ENCODE measurements at places on chromosomes 13 and 19. TPM values are rescaled to one million over a fixed set of nuclear protein-coding genes. Genes with fewer than 3 reads are reported as not detected.

COX6B1 gene
- total RNA-seq = 445 TPM

CEBPA gene
- not detected for total RNA-seq

DNA sequence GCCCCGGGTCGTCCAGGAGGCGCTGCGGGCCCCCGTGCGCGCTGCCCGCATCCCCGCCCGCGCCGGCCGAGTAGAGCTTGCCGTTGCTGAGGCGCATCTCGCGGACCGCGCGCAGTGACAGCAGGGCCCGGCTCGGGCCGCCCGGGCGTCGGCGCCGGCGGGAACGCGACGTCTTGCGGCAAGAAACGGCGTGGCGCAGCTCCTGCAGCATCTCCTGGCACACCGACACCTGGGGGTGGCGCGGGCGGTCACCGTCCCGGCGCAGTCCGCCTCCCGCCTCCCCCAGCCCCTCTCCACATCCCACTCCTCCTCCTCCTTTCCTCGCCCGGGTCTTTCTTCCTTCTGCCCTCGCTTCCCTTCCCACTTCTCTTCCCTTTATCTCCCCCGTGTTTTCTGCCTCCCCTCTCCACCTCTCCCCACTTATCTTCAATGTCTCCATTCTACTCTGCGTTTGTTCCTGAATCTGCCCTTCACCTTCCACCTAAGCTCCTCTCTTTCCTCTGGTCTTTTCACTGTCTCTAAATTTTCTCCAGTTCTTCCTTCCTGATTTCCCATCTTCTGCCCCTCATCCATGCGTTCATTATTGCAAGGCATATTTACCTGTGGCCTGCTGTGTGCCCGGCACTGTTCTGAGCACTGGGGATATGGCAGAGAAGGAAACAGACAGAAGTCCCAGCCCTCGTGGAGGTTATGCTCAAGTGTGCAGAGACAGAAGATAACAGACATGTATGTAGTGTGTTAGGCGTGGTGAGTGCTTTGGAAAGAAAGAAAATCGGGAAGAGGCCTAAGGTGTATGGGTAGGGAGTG is 5.2 kb upstream of the ATP1A3 start:
- H3K36me3 ChIP-seq = no peaks in the 10 kb centered on the region
- peaks cover 33% of the 10 kb centered on the region for H3K4me1 ChIP-seq
- no peaks in the 10 kb centered on the region for H3K27me3 ChIP-seq
- no peak overlapping the region for H3K27ac ChIP-seq
- H3K4me3 ChIP-seq = no peak overlapping the region

- H3K27ac ChIP-seq = no peak overlapping the region
- DNase-seq = no peak
- H3K27me3 ChIP-seq = no peaks in the 10 kb centered on the region
- no peaks in the 10 kb centered on the region for H3K36me3 ChIP-seq
- H3K4me3 ChIP-seq = no peak overlapping the region
Measured at GRCh38 chr13:106680796-106681472, 113.0 kb upstream of the ARGLU1 start.
